ENCODE measurements at places on chromosomes 2 and 18. TPM values are rescaled to one million over a fixed set of nuclear protein-coding genes. Genes with fewer than 3 reads are reported as not detected.

DNA sequence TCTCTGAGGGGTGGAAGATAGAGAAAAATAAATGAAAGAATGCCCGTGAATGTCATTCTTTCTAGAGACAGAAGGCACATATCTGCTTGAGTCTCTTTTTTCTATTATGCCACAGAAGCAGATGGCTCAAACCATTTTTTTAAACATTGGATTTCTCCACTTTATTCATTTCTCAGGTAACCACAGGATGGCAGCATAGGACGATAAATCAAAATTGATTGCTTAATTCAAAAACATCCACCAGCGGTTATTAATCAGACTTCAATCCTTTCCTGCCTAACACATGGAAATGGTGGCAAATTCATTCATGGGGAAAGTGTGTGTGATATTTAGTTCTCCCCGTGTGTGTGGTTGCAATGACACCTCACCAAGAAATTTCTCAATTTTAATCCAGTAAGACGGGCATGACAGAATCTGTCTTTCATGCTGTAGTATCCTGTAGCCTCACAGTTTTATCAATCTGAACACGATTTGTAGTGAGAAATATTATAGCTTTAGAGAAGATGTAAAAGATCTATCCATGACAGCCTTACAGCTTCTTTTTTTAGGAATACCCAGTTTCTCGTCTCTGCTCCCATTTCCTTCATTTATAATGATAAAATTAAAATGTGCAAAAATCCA is 72.2 kb downstream of the DSC3 start:
- DNase-seq = no peak

- DNase-seq = no peak
Observed at GRCh38 chr2:112793449-112793978, 9.2 kb upstream of the IL1A start.

DNA sequence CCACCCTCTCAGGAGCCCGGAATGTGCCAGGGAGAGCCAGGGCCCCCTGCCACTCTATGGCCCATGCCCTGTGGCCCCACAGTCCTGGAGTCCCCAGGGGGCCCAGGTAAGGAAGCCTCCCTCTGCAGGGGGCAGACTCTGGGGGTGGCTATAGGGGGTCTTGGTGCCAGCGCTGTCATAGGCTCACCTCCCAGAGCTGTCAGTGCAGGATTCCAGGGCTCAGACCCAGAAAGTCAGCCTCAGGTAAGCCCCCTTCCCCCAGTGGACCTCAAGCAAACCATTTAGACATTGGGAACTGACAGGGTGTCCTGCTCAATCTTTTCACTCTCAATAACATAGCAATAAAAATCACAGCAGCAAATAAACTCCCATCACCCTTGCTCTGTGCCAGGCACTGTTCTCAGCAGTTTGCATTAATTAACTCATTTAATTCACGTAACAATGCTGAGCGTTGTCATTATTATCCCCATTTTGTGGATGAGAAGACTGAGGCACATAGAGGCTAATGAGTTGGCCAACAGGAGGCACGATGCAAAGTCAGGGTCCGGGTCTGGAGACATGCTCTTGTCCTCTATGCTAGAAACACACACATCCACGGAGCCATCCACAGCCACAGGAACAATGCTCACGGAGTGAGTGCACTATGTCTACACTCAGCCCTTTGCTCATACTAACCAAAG is 79.6 kb downstream of the TNS1 start:
- DNase-seq = no peak

GRCh38 chr2:132562245-132562644 is 107.8 kb downstream of the LYPD1 start:
- no peak for DNase-seq

The NMUR1 gene
- total RNA-seq = 0.22 TPM

- DNase-seq = no peak
Observed at GRCh38 chr18:79829136-79829854, 31.6 kb downstream of the KCNG2 start.

The TEKT4 gene
- 0.32 TPM for total RNA-seq

- DNase-seq = no peak
Observed at GRCh38 chr2:170365686-170366085, 187.7 kb downstream of the MYO3B start.

DNA sequence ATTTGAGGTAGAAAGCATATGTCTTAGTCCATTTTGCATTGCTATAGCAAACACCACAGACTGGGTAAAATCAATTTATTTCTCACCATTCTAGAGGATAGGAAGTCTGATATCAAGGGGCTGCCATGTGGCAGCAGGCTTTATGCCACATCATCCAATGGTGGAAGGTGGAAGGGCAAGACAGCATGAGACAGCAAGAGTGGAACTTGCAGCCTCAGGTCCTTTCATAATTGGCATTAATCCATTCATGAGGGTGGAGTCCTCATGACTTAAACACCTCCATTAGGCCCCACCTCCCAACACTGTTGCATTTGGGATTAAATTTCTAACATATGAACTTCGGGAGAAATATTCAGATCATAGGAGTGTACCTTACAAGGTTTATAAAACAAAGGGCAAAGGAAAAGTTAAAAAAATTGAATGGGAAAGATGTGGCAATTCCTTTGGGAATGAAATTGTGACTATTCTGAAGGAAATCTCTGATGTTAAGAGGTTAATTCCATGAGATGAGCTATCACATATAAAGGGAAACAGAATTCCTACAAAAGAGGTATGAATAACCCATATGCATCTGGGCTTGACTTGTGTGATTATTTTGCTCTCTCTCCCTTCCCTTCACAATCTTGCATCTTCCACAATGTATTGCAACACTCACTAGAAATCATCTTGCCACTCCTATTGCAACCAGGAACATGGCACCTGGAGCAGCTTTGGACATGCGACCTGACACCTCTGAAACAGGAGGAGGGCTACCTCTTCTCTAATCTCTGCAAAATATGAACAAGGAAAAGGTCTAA is 507.8 kb downstream of the EPHA4 start:
- DNase-seq = no peak

The BMP10 gene
- 0.83 TPM for total RNA-seq

DNA sequence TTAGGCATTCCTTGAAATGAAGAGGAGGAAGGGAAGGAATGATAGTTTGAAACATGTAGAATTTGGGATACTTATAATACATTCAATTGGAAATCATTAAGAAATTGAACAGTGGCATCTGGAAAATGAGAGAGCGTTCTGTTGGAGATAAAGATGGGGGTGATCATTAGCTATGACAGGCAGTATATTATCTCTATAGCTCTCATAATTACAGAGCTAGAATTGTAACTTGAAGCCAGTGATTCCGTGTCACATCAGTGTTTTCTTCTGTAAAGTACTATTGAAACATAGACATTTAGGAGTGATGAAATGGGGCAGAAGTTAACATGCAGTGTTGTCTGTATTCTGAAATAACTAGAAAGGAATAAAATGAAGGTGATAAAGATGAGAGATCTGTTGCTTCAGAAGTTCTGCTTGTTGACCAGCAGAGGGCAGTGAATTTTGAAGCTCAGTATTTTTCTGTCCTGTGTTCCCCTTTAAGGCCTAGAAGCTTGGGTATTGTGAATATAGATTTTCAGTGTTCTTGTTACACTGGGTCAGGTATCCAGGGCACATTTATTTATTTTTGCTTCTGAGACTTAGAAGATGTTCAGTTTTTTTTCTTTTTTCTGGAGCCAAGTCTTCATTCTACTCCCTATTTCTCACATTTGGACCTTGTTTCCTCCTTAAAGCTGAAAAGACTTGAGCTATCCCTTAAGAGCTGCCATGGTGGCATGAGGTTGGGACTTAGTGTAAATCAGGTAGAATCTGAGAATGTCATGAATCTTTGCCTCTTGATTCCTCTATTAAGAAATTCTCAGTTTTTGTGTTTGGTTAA is 157.4 kb downstream of the TAF4B start:
- DNase-seq = no peak

The SKOR2 gene
- not detected for total RNA-seq

DNA sequence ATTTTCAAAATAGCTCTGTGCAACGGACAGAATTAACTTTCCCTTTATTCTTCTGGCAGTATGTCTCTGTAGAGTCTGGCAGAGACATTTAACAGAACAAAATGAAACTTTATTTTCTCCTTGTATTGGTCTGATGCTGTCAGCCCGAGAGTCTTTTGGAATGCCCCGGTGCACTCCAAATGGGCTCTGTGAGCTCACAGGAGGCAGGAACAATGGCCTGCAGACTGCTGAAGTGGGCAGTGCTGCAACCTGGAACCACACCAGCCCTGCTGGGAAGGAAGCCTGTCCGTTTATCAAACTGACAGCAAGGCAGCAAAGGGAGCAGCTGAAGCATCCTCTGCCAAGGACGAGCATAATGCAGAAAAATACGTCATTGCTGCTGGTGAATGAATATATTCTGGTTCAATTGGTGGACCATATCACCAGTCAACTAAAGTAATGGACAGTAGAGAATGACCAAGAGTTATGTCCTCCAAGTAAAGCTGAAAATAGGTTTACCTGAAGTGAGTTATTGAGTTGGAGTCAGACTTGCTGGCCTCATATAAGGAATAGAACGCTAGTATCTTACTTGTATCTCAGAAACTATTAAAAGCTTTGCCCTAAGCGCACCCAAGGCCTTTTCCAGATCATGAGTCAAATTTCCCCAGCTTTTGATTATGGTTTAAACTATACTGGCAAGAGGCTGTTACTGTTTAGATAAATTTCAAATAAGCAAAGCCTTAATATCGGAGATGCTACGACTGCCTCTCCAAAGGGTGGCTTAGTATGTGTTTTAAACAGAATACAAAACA is 207.6 kb upstream of the TANK start:
- DNase-seq = peak; percentile 77

DNA sequence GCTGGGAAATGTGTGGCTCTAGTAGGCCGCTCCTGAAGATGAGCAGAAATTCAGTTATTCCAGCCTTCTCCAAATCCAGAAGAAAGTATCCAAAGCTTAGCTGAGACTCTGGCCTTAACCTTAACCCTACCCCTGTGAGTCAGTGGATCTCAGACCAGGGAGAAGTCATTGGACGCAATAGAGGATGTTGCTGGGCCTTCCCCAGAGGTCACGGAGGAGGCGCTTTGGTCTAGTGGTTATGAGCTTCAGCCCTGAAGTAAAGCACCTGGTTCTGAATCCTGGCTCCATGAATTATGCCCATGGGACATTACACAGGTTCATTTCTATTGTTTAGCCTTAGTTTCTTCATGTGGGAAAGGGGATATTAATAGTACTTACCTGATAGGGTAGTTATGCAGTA is 24.0 kb downstream of the PKDCC start:
- no peak for DNase-seq

DNA sequence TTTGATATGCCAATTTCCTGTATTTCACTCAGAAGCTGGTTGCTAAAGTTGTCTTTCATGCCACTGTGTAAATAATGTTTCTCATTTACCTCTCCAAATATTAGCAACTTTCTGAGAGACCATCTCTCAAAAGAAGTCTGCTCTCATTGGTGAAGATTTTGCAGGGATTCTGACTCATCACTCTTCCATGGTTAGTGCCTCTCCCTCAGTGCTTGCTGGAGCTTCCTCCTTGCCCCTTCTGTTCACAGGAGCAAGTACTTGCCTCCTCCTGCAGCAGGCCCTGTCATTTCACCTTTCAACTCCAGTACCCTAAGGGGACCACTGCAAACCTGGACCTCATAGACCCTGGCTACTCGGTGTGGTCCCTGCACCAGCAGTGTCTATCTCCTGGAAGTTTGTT is 168.8 kb downstream of the ZNF385B start:
- DNase-seq = no peak

GRCh38 chr18:45046228-45046627 is 365.5 kb downstream of the SETBP1 start:
- no peak for DNase-seq

- no peak for DNase-seq
Observed at GRCh38 chr18:77191071-77191751, 58.4 kb upstream of the GALR1 start.

- no peak for DNase-seq
Observed at GRCh38 chr2:226873051-226873620, 37.3 kb downstream of the RHBDD1 start.

GRCh38 chr2:234308073-234308812 is 188.6 kb downstream of the ARL4C start:
- DNase-seq = no peak

The FOSL2 gene
- 65.4 TPM for total RNA-seq

DNA sequence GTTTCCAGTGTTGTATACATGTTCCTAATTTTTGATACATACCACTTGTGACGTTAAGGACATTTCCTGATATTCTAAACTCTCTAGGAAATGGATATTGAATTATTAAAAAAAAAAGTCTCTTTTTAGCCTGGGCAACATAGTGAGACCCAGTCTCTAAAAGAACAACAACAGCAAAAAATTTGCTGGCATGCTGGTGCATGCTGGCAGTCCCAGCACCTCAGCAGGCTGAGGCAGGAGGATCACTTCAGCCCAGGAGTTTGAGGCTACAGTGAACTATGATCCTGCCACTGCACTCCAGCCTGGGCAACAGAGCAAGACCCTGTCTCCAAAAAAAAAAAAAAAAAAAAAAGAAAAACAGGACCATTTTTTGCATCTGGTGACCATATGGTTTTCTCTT is 10.5 kb upstream of the PPP4R3B start:
- DNase-seq = no peak

- DNase-seq = no peak
Observed at GRCh38 chr18:59918997-59919396, 19.2 kb downstream of the PMAIP1 start.

The DAPL1 gene
- total RNA-seq = not detected

GRCh38 chr2:96148410-96149217 is 3.4 kb upstream of the DUSP2 start:
- DNase-seq = peak; percentile 87

GRCh38 chr2:122519366-122519765 is 763.9 kb downstream of the TSN start:
- DNase-seq = no peak

The MYO3B gene
- total RNA-seq = 0.05 TPM

GRCh38 chr2:71000780-71001591 is 6.3 kb upstream of the TEX261 start:
- DNase-seq = peak; percentile 93

DNA sequence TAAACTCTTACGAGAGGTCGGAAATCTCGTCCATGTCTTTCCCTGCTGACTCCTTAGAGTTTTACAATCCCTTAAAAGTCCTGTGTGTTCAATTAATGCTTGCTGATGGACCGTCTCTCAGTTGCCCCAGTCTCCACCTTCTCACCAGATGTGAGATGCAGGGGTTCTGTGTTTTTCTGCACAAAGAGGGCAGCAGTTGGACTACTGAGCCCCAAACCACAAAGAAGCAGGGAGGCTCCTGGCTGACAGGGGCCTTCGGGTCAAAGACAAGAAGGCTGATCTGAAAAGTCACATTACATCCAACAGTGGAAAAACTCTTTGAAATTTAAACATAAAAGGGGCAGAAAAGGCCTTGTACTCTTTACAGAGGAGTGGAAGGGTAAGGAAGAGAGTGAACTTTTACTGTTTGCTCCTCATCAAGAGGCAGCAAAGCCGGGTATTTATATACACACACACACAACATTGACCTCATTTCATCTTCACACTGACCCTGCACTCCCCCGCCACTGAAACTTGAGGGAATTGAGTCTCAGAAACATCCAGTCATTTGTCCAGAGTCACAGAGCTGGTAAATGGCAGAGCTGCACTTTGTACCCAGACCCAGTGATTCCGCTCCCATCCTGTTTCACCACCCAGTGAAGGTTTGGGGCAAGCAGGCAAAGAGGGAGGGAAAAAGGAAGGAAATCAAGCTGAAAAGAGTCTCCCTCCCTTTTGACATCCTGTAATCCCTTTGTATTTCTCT is 23.7 kb downstream of the MRPL33 start:
- DNase-seq = no peak

GRCh38 chr2:207725873-207726578 is 14.6 kb downstream of the CCNYL1 start:
- DNase-seq = no peak

GRCh38 chr2:39867268-39867667 is 88.2 kb upstream of the THUMPD2 start:
- DNase-seq = no peak

The SKA1 gene
- 0.13 TPM for total RNA-seq

All from cardiac septum (tissue), 1 donor.